ENCODE measurements at places on chromosomes 1 and 21.
A peak's percentile ranks its signal among the peaks of the same experiment; 100 is the strongest.

DNA sequence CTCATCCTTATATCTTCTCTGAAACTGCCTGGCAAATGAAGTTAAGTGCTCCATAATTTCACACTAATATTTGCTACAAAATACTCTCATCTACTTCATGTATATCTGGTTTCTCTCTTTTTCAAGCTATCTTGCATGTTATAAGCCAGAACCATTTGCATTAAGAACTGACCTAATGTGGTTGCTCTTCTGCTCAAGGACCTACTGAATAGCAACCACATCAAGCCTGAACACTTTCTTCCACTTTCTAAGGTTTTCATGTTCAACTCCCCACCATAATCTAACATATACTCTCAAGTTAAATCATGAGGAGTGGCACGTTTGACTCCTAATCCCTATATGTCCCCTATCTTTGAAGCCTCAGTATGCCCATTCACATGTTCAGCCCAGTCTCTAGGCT lies 27.2 kb downstream of the RGS1 start:
- no peak for DNase-seq

- no peak for DNase-seq
Observed at GRCh38 chr1:111062081-111062480, 77.8 kb downstream of the DRAM2 start.

DNA sequence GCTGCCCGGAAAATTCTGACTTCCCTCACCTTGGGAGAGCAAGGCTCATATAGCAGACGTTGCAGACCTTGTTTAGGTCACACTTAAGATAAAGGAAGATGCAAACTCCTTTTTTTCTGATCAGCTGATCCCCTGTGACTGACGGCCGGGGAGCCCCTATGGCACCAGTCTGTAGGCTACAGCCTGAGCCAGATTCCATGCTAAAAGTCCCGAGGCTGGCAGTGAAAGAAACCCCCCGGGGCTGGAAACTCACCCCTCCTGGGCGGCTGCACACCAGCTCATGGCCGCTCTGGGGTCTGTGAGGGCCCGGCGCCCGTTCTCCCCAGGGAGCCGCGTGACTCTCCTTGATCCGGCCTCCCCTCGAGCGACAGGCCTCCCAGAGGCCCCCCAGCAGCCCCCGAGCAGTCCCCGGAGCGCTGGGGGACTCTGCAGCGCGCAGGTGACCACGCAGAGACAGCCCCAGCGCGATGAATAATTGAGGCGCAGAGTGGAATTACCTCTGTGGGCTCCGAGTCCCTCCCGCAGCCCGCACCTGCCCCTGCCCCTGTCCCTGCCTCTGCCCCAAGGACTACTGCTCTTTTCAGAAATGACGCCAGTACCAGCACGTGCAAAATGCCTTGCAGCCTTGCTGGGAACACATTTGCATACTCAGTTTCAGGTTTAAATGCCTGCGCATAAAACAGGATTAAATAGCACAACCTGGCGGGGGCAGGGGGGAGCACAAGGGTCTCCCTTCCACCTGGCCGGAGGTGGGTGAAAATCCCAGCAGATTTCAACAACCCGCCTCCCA lies 62.6 kb upstream of the CLDN14 start:
- peak; percentile 25 for DNase-seq

- DNase-seq: no peak
Observed at GRCh38 chr1:93537396-93537795, 89.5 kb downstream of the FNBP1L start.

- no peak for DNase-seq
Observed at GRCh38 chr1:150068109-150068435, 496 bp downstream of the VPS45 start.

GRCh38 chr21:42080788-42081083 lies 9.6 kb downstream of the UMODL1 start:
- no peak for DNase-seq
